ENCODE measurements at places on chromosomes 4 and X. TPM values are rescaled to one million over a fixed set of nuclear protein-coding genes. Genes with fewer than 3 reads are reported as not detected.

Gene ZCCHC12
- total RNA-seq = under 0.01 TPM

Gene HDX
- 1.2 TPM for total RNA-seq

Gene KCND1
- 0.11 TPM for total RNA-seq

Gene MAOA
- total RNA-seq = 50.3 TPM

Gene TRIM60
- total RNA-seq = not detected

Gene MAGEA11
- total RNA-seq = not detected

Gene SLC4A4
- 0.39 TPM for total RNA-seq

Gene VSIG1
- total RNA-seq = 0.11 TPM

Gene MTNR1A
- not detected for total RNA-seq

Gene NWD2
- under 0.01 TPM for total RNA-seq

Gene MXRA5
- 58.1 TPM for total RNA-seq

Gene SLC34A2
- total RNA-seq = not detected

Gene POF1B
- 3.1 TPM for total RNA-seq

Gene RIPPLY1
- not detected for total RNA-seq

Gene CXCL5
- not detected for total RNA-seq

Gene REELD1
- total RNA-seq = not detected

Gene HSD17B13
- not detected for total RNA-seq

Gene SHOX
- 24.2 TPM for total RNA-seq

Gene FRMD7
- total RNA-seq = under 0.01 TPM

Gene TGIF2LX
- total RNA-seq = not detected

Gene PDCL2
- total RNA-seq = not detected

Gene TLR2
- total RNA-seq = under 0.01 TPM

Gene MAGEC3
- total RNA-seq = not detected

Gene SPACA5
- not detected for total RNA-seq

Gene KLHL2
- 14.5 TPM for total RNA-seq

Gene CXorf51B
- total RNA-seq = not detected

Gene ZFP92
- total RNA-seq = not detected

Gene TEX13C
- total RNA-seq = not detected

Gene SLC6A8
- 4.0 TPM for total RNA-seq

Gene SPATA4
- total RNA-seq = not detected

Gene BTK
- total RNA-seq = not detected

Gene PUDP
- total RNA-seq = 15.8 TPM

Gene VGLL1
- 12.6 TPM for total RNA-seq

Gene STATH
- not detected for total RNA-seq

Gene ENOX2
- total RNA-seq = 5.1 TPM

Gene VEGFD
- not detected for total RNA-seq

Gene GSX2
- not detected for total RNA-seq

Gene GDPD2
- 0.11 TPM for total RNA-seq

Gene SHROOM3
- 11.4 TPM for total RNA-seq

Gene QRFPR
- total RNA-seq = not detected

Gene AWAT2
- not detected for total RNA-seq

Gene SAGE1
- not detected for total RNA-seq

Gene EDA2R
- 35.0 TPM for total RNA-seq

Gene AFF2
- under 0.01 TPM for total RNA-seq

Gene ARMCX4
- 7.1 TPM for total RNA-seq

Gene MAGED4B
- 47.8 TPM for total RNA-seq

Gene ADH1B
- total RNA-seq = not detected

Gene P2RY10
- not detected for total RNA-seq

Gene REPS2
- total RNA-seq = 13.7 TPM

Gene RBM46
- total RNA-seq = not detected

Gene SSX3
- not detected for total RNA-seq

Data from placental epithelial cell (primary cell).